ENCODE measurements at places on chromosomes 7 and 10.
A peak's percentile ranks its signal among the peaks of the same experiment; 100 is the strongest.

DNA sequence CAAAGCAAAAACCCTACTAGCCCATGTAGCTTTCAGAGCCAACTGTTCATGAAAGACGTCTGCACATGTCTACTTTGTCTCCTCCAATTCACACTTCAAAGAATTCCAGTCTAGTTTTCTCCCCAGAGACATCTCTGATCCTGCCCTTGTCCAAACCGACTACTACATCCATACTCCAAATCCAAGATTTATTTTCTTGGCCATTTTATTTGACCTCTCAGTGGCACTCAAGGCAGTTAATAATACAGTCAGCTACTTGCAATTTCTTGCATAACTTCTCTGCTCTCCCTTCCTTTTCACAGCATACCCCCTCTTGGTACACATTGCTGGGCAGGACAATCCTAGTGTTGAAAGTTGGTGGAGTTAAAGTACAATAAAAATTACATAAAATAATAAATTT, 170.9 kb upstream of the INHBA start:
- DNase-seq, result no peak

- peak; percentile 29 for DNase-seq
Observed at GRCh38 chr10:48634198-48634983, 29.5 kb upstream of the ARHGAP22 start.

- DNase-seq, result peak; percentile 21
Observed at GRCh38 chr10:122267849-122268737, 3.0 kb upstream of the BTBD16 start.

DNA sequence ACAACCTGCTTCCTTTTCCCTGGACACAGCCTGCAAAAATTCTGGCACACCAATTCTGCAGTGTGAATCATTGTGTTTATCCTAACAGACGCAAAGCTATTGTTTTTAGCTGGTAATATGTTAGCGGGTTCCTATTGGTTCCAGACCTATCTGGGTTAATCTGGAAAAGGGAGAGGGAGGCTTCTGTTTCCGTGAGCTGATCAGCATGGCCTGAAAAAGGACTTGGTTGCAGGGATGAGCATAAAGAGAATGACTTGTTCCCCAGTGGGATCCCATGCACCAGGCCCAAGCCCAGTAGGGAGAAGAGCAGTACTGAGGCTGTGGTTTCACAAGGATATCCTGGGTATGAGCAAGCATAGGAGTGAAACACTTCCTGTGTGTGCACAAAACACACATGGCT, 78.4 kb downstream of the PDE1C start:
- DNase-seq, result no peak

GRCh38 chr10:122786269-122786668, 59.4 kb downstream of the CUZD1 start:
- DNase-seq, result no peak

DNA sequence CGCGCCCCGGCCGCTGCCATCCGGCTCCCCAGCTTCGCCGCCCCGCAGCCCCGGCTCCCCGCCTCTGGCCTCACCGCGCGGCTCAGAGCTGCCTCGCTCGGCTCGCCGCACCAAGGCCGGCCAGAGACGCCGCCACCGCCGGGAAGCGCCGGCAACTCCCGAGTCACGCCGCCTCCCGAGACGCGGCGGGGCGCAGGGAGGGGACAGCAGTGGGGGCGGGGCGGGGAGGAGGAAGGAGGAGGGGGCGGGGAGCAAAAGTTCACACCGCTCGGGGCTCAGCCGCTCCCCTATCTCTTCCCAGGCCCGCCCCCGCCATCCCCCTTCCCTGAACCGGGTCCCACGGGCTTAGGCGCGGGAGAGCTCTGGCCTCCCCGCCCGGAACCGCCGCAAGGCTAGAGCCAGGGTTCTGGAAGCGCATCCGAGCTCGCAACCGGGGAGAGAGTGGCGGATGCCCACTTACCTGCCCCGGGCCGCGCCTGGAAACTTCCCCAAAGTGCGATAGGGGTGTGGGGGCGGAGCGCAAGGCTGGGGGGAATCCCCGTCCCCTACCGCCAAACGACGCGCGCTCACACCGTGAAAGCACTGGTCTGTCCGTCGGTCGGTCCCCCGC, 1.0 kb downstream of the CHST15 start:
- DNase-seq, result peak; percentile 20

GRCh38 chr7:91683823-91684222, 196.7 kb downstream of the MTERF1 start:
- DNase-seq, result no peak

GRCh38 chr10:79066411-79067240, 2.1 kb upstream of the ZMIZ1 start:
- DNase-seq, result no peak

DNA sequence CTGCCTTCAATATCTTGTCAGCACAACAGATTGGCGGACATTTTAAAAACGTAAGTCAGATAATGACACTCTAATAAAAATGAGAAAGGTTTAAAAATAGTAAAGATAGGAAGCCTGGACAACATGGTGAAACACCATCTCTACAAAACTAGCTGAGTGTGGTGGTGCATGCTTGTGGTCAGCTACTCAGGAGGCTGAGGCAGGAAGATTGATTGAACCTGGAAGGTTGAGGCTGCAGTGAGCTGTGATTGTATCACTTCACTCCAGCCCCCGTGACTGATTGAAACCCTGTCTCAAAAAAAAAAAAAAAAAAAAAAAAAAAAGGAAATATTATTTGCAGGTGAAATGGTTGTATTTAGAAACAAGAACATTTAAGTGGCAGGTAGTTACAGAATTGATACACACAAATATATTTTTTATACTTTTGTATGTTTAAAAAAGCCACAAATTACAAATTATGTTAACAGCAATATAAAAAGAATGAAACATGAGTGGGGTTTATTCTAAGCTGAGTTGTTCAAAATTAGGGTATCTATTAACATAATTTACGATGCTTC, 141.9 kb downstream of the ADK start:
- DNase-seq, result no peak

- no peak for DNase-seq
Observed at GRCh38 chr10:28541717-28542365, 8.9 kb downstream of the WAC start.

DNA sequence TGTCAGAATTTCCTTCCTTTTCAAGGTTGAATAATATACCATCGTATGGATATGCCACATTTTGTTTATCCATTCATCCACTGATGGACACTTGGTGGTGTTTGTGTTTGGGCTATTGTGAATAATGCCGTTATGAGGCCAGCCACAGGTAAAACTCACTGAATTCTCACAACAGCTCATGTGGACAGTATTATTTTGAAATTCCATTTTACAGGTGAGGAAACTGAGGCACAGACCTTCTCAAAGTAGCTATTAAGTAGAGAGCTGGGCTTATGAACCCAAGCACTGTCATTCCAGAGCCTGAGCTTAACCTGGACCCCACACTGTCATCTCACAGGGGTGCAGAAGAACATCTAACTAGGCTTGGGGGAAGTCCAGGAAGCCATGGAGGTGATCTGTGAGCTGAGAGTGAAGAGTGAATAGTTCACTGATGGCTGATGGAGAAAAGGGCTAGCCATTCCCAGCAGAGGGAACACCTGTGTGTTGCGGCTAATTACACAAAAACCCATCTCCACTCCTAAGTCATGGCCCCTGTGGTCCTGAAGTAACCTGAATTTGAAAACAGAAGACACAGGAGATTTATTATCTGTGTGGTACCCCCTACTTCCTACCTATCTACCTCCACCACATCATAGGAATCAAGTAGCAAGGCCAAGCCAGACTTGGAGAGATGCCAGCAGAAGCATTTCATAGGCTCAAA, 8.7 kb downstream of the INMT start:
- no peak for DNase-seq

- DNase-seq, result no peak
Observed at GRCh38 chr10:29135337-29135736, 153.5 kb upstream of the LYZL1 start.

- DNase-seq, result no peak
Observed at GRCh38 chr10:49594594-49594993, 15.5 kb upstream of the SLC18A3 start.

DNA sequence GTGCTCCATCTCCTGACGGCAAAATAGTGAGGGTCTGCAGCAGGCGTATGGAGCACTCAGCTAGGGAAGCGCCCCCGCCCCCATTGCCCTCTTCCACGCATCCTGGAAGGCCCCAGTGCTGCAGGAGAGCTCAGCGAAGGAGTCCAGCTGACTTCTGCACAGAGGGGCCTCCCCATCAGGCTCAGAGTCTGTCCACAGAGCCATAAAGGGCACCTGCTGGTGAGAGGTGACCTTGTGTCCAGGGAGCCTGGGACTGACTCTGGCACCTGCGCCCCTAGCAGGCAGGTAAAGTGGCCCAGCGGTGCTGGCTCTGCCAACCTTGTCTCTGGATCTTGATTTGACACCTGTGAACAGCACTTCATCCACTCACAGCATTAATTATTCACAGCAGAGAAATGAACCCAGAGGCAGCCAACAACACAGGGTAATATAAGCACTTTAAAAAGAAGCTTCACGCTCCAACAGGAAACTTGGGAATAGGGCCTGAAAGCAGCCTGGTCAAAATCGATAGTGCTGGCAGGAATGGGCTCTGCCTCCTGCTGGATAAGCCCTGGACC, 59.6 kb downstream of the VOPP1 start:
- no peak for DNase-seq

DNA sequence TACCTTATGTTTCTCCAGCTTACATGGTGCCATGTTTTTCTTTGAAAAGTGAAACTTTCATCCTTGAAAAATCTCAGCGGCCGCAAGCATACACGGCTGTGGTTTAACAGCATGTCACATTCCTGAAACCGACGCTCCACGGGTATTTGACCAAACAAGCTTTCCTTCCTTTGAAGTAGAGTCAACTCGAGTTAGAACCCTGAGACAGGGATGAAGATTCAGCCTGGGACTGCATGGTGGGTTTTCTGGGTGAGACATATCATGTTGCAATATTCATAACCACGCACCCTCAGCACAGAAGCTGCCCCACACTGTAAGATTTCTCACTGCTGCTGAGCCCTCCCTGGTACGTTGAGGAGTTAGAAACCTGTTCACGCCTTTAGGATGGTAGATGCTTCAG, 8.1 kb downstream of the CYP26A1 start:
- no peak for DNase-seq

- no peak for DNase-seq
Observed at GRCh38 chr10:89167915-89168314, 39.2 kb downstream of the CH25H start.

GRCh38 chr7:25881317-25882037, 270.5 kb upstream of the NFE2L3 start:
- DNase-seq, result no peak

DNA sequence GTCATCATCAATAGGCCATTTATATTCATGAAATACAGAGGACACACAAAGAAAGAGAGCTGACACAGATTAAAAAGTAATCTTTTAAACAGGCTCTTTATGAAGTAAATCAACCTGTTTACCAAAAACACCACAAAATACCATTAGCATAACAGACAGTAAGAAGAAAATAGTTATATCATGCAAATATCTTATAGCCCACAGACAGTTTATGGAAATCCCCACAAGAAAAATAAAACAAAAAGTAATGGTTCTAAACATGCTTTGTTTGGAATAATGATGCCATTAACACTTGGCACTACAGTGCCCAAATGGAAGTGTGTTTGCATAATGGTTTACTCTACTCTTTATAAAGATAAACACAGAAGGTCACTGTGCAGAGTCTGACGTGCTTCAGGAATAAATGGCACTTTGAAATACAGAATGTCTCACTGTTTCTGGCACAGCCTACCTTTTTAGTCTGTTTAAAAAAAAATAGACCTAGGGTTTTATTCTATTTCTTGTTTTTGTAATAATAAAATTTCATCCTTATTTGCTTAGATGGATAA, 30.1 kb downstream of the SEMA3D start:
- no peak for DNase-seq

DNA sequence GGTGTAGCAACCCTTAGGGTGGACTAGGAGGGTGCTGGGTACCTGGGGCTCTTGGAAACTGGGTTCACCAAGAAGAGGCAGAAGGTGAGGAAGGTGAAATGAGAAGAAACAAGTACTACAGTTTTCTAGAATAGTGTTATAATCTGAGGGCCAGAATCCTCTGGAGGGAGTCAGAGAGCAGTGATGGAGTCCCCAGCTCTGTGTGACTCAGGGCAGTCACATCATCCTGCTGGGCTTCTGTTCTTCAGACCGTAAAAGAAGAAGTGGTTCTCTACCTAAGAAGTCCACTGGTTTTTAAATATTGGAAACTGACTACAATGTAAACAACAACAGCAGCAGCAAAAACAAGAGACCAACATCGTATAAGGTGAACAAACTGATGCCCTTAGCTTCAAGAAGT, 197.3 kb downstream of the PRPF18 start:
- no peak for DNase-seq

GRCh38 chr7:139455789-139456188, 27.7 kb downstream of the KLRG2 start:
- no peak for DNase-seq

- no peak for DNase-seq
Observed at GRCh38 chr10:78907551-78908211, 161.1 kb upstream of the ZMIZ1 start.

DNA sequence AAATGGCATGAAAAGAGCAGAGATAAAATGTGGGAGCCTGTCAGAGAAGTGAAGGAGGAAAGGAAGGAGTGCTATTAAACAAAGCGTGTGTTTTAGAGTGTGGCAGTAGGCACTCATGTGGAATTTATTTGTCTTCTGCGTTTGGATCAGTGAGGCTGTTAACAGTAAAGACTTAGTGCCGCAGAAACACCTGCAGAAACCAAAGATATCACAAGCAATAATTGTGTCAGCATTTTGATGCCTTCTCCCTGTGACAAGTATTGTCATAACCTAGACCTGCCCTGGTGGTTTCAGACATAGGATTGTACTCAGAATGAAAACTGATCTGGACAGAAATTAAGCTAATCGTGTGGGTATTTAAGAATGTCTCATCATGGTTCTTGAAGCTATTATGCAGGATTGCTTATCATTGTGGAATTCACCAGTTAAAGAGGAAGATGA, 191.0 kb downstream of the CAMK1D start:
- DNase-seq, result no peak

- DNase-seq, result no peak
Observed at GRCh38 chr7:98221611-98222532, 10.6 kb downstream of the BHLHA15 start.

DNA sequence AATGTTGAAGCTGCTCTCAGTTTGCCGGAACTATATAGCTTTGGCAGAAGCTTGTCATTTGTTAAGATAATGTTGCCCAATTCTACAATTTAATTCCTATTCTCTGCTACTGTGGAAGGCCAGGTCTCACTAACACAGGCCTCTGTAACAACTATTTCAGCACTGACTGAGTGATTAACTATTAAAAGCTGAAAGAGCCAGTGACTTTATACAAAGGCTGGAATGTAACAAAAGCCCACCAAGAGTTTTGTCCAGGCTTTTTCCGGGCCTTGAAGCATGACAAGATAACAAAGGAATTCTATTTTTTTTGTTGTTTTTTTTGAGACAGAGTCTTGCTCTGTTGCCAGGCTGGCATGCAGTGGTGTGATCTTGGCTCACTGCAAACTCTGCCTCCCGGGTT, 795.6 kb downstream of the PHTF2 start:
- no peak for DNase-seq

DNA sequence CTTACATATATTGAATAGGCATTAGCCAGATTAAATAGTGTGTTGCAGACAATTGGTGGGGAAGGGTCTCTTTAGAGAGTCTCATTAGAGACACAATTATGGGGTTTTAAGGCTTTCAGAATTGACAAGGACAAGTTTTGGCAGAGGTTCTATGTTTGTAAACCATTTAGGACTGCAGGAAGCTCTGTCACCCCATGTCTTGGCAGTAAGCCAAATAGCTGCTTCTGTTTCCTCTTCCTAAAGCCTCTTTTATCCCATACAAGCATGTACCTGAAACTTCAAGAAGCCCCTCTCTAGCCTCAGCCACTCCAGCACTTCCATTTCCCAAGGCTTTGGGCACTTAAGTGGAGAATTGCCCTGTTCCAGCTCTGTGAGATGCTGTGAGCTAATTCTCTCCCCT, 21.8 kb upstream of the LRRC4 start:
- no peak for DNase-seq

GRCh38 chr7:140624392-140625191, 16.0 kb downstream of the DENND2A start:
- DNase-seq, result no peak
